LNCaP clone FGC (cell line): ENCODE measurements at places on chromosomes 1 and 21.

- DNase-seq = peak; percentile 14
These were observed 211.6 kb downstream of the LMX1A start for GRCh38 chr1:165144757-165145397.

GRCh38 chr1:39688706-39689105, 2.5 kb downstream of the HPCAL4 start:
- no peak for DNase-seq

- DNase-seq = no peak
These were observed 45.8 kb downstream of the PKNOX1 start for GRCh38 chr21:43020177-43020576.

DNA sequence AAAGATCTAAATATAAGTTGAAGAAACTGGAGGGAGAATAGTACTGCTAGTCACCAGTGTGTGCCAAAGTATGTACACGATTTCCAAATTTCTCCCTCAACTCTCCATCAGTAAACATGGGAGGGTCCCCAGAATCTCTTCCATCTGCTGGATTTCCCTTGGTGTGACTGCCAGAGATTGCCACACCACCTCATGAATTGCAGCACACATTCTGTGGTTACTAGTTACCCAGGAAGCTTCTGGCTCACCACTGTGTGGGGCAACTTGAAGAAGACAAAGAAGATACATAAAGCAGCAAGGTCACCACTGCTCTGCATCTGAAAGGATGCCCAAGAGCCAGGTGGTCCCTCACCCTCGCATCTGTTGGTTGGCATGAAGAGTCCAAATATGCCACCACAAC, 191.7 kb upstream of the ESRRG start:
- no peak for DNase-seq

DNA sequence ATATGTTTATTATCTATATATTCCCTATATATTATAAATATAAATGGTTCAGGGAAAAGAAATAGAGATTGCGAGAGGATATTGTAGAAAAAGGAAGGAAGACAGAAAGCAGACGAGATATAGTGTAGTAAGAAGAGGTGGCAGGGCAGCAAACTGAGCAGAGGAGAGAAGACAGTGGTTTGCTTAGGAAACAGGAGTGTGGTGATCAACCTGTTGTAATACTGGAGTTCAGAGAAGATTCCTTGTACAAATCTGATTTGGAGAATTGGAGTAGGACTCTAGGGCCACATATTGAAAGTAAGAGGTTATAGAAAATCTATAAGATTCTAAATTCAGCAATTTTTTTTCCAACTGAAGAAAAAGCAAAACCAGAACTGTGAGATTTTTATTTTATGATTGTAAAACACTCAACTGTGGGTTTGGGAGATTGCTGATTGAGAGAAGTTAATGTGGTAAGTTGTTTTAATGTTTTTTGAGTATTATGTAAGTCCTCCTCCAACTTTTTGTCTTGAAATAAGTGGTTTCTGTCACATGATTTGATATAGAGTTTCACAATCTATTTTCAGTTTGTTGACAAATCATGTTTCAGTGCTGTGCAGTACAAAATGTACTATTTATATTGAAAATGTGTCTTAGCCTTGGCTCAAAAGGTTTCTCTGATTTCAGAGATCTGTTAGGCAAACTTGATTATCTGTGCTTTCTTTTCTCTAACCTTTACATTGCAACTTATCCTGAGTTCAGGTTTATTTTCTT, 9.6 kb upstream of the AMY2B start:
- DNase-seq = no peak

- DNase-seq = no peak
These were observed 19.1 kb downstream of the OLFML3 start for GRCh38 chr1:113998361-113998760.
